ENCODE measurements at places on chromosomes 11 and 22.

- no peak for DNase-seq
These were observed 76.0 kb upstream of the MTMR2 start for GRCh38 chr11:95999711-96000406.

GRCh38 chr11:12117200-12117599, 6.8 kb downstream of the MICAL2 start:
- DNase-seq: no peak

DNA sequence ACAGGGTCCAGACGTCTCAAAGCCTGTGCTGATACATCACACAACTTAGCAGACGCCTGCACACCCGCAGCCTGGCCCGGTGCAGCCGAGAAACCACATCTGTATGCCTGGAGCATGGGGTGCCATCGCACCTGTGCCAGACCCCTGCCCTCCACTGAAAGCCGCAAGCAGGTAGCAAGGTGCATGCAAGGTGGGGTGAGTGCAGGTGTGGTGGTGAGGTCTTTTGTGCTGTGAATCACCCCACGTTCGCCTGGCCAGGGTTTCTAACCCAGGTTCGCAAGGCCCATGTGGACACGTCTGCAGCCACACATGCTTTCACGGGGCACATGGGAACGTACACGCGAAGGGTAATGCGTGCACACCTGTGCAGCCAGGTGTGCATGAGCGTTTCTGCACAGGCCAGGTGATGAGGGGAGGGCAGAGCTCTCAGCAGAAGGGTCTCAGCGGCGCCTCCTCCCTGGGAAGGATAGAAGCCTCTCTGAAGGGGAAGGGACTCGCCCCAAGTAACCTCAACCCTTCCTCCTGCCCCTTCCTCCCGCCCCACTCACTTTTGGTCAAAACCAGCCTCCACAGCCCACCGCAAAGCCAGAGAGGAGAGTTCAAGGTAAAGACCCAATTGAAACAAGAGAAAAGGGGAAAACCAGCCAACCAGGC, 19.5 kb downstream of the CBX7 start:
- no peak for DNase-seq

GRCh38 chr11:57597916-57598830, 688 bp downstream of the SERPING1 start:
- no peak for DNase-seq

- no peak for DNase-seq
These were observed 277.4 kb downstream of the FAM76B start for GRCh38 chr11:95512177-95512576.

DNA sequence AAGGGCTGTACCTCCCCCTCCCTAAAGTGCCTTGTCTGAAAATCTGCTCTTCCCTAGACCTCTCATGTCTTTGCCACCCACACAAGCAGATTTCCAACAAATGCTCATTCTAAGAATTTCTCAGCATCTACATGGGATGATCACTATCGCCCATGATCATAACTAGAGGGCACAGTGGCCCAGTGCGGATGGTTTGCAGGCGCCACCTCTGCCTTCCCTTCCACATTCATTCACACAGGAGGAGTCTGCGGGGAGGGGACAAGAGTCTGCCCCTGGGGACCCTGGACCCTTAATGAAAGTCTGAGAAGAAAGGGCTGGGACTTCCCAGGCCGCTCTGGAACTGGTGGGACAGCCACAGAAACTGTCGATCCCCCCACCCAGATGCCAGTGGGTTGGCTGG, 28.9 kb downstream of the KCTD17 start:
- no peak for DNase-seq

DNA sequence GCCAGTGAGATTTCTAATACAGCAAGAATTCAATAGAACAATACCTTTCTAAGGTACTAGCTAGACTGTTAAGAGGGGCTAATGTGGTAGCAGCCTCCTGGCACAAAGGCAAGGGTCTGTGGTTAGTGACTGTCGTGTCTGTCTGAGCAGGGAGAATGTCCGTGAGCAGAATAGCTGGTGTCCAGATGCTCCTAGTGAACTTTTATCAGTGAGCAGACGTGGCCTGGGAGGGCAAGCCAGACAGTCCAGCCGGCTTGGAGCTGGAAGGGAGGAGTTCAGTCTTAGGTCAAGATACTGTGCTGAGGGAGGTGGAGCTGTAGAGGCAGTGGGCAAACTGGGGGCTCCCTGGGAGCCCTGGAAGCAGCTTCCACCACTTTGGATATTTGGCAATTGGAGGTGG, 138.6 kb downstream of the TEAD1 start:
- DNase-seq: no peak

DNA sequence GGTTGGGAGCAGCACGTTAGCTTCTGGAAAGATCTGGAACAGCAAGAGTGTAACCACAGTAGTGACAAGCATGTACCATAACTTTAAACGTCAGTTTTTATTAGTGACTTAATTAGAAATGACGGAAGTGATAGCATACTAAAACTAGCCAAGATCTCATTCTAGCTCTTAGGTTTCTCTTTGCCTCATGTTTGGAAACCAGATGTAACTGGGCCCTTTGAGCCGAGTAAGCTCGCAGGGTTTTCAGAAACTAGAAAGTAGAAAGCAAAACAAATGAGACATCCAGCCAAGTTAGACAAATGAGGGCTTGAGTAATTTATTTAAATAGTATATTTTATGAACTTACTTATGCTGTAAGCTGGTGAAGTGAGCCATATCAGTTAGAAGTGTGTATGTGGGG, 40.2 kb upstream of the SLC5A12 start:
- no peak for DNase-seq

- DNase-seq: no peak
These were observed 178.0 kb downstream of the HIPK3 start for GRCh38 chr11:33435216-33435615.

DNA sequence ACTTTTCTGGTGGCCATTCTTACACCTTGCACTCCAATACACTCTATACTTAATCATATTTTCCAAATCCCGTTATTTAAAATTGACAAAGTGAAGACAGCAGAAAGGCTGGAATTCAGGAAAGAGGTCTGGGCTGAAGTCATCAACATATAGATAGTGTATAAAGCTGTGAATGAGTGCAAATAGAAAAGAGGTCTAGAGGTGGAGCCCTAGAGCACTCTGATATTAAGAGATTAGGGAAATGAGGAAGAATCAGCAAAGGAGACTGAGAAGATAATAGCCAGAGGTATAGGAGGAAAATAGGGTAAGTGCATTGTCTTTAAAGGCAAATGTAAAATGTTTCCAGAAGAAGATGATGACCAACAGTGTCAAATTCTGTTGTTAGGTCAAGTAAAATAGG, 7.9 kb downstream of the CTR9 start:
- DNase-seq: no peak

- DNase-seq: no peak
These were observed 46.4 kb upstream of the ARHGAP42 start for GRCh38 chr11:100640646-100641045.

- no peak for DNase-seq
These were observed 5.4 kb upstream of the TTC36 start for GRCh38 chr11:118521892-118522311.

- DNase-seq: no peak
These were observed 38.5 kb upstream of the SPON1 start for GRCh38 chr11:13923716-13924650.

- DNase-seq: no peak
These were observed 898 bp downstream of the ZNF215 start for GRCh38 chr11:6927030-6927617.

DNA sequence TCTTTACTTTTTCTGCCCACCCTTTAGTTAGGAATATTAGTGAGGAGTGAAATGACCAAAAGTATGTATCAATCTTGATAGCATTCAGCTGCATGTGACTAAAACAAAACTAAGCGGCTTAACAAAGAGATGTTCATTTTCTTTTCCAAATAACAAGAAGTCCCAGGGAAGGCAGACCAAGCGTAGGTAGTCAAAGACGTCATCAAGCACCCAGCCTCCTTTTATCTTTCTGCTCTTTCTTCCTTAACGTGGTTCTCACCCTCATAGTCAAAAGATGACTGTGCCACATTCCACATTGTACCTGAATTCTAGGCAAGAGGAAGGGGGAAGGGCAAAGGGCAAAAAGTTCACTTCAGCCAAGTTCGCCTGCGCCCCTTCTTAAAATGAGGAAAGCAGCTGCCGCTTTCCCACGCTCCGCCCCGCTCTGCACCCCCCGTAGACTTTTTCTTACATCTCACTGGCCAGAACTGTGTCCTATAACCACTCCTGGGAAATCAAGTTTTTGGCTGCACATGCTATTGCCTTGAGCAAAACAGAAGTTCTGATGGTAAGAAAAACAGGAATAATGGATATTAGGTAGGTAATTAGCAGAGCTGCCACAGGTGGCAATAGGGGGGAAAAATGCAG, 14.6 kb upstream of the PGM2L1 start:
- DNase-seq: no peak

GRCh38 chr11:95993438-95994298, 69.8 kb upstream of the MTMR2 start:
- DNase-seq: no peak
